Hypothalamus (tissue), 51 donors: ENCODE measurements at places on chromosomes 6 and 20.

GRCh38 chr20:22556565-22557056, 27.8 kb downstream of the FOXA2 start:
- no peak for DNase-seq

- DNase-seq = no peak
These were observed 6.3 kb downstream of the RBBP8NL start for GRCh38 chr20:62420846-62421715.

DNA sequence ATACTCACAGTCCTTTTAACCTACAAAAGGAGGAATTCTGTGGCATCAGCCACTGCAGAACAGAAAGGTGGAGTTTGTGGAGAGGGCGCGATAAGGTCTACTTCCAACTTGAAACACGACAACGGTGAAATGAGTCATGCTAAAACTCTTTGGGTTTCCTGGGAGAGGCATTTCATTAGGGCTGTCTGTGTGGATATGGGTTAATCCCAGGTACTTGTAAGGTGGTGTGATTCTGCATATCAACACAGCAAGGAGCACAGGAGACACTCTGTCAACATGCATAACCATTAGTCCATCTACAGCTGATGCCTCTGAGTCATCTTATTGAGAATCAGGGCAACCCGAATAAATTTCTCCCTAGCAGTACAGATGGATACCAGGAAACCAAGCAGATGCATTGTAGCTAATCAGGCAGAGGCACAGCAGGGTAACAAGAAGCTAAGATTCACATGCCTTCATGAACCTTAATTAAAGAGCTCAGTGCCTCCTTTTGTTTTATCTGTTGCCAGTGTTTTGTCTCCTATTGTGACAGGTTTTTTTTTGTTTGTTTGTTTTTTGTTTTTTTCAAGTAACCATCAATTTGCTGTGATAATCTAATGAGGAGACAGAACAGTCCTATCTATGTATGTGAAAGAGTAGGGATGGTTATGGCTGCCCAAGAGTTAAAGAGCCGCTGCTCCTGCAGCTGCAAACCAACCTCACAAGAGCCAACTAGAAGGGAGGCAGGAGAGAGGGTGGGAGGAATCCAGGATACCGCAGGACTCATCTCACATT, 315.8 kb upstream of the SOX4 start:
- no peak for DNase-seq

- DNase-seq = no peak
These were observed 52.8 kb upstream of the AKIRIN2 start for GRCh38 chr6:87754828-87755227.

DNA sequence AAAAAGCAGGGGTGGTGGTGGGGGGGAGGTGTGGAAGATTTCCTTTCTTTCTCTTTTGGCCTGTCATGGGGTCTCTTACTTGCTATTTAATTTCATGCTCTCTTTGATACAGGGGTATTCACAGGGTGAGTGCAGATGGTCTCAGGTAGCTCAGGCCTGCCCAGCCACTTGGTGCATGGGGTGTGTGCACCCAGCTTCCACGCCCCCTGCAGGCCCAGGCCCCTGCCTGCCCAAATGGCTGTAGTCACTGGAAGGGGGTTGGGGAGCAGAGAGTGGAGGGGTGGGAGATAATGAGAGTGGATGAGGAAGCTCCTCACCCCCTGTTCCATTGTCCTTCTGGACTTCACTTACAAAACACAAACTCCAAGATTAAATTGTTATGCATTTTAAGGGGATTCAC, 133.6 kb upstream of the SGK1 start:
- no peak for DNase-seq

- no peak for DNase-seq
These were observed 189.0 kb upstream of the UST start for GRCh38 chr6:148557796-148558321.

DNA sequence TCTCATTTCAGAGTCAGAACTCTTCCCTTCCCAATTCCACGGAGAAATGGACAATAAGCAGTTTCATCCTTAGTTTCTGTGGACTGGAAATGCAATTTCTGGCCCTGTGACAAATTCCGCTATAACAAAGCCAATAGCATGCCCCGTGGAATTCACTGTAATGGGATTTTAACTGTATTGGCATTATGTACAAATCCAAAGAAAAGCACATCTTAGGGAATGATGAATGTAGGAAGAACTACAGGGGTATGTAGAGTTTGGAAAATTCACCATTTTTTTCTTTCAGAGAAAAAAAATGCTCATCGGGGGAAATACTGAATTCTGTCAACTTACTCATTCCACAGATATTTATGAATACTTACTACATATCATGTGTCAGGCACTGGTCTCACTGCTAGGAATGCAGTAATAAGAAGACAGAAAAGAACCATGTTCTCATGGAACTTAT, 43.5 kb downstream of the KIF6 start:
- DNase-seq = no peak
